Activated T-helper 2 cell treated with anti-CD3 and anti-CD28 coated beads, Interferon-gamma antibody, Interleukin-2, Interleukin-4, amounts not matched to agents 10 μg/mL and 5 μg/mL and 100 μg/mL, durations not matched to agents 14 hours and 24 hours and 36 hours (primary cell): ENCODE measurements at places on chromosomes 3 and 15. TPM values are rescaled to one million over a fixed set of nuclear protein-coding genes. Genes with fewer than 3 reads are reported as not detected.

The MOBP gene
- 0.14 TPM in 1 of 2 replicates, not detected in the other for total RNA-seq

The IQCH gene
- 0.68 and 1.7 TPM in 2 replicates for total RNA-seq

The HAPLN3 gene
- total RNA-seq = 68.1 and 71.4 TPM in 2 replicates

The TEX55 gene
- not detected in 2 replicates for total RNA-seq

The TNFSF10 gene
- total RNA-seq = 52.3 and 54.8 TPM in 2 replicates

The GOLGA8O gene
- 1.7 and 2.6 TPM in 2 replicates for total RNA-seq

The SLCO2A1 gene
- total RNA-seq = not detected in 2 replicates

The GOLGA6A gene
- not detected in 2 replicates for total RNA-seq

The PRTG gene
- total RNA-seq = 0.66 and 0.83 TPM in 2 replicates

The KIF7 gene
- total RNA-seq = 3.5 and 4.2 TPM in 2 replicates

The SIDT1 gene
- 10.2 and 11.7 TPM in 2 replicates for total RNA-seq

The GPR176 gene
- 0.34 and 0.53 TPM in 2 replicates for total RNA-seq

The PRKAR2A gene
- 30.7 and 32.4 TPM in 2 replicates for total RNA-seq

The STRA6 gene
- total RNA-seq = not detected in 2 replicates

The CPB1 gene
- not detected in 2 replicates for total RNA-seq

The THRB gene
- not detected in 2 replicates for total RNA-seq

The DISP2 gene
- total RNA-seq = 0.05 and 0.39 TPM in 2 replicates

The SLC22A14 gene
- not detected in 2 replicates for total RNA-seq

The CNTN4 gene
- total RNA-seq = not detected in 2 replicates

The EOMES gene
- total RNA-seq = 5.2 and 5.6 TPM in 2 replicates

The C15orf39 gene
- total RNA-seq = 62.4 and 63.5 TPM in 2 replicates

The RASL12 gene
- not detected in 2 replicates for total RNA-seq

The P4HTM gene
- total RNA-seq = 37.8 and 39.1 TPM in 2 replicates

The FEZF2 gene
- not detected in 2 replicates for total RNA-seq
